ENCODE measurements at places on chromosomes 16 and 17. TPM values are rescaled to one million over a fixed set of nuclear protein-coding genes. Genes with fewer than 3 reads are reported as not detected.

The KRT34 gene
- 0.44 TPM for total RNA-seq

The FASN gene
- total RNA-seq: 95.0 TPM

The MYH11 gene
- total RNA-seq: 0.32 TPM

The NAGS gene
- 2.0 TPM for total RNA-seq

The COX10 gene
- total RNA-seq: 5.5 TPM

The NPIPB8 gene
- total RNA-seq: not detected

The IRX6 gene
- total RNA-seq: not detected

Data from bladder microvascular endothelial cell (primary cell).